NCI-H1694 treated with DMSO at 0.1 percent for 48 hours (cell line): ENCODE measurements at places on chromosomes 12 and 14.

- no peak for DNase-seq
These were observed 73.0 kb upstream of the ATF1 start for GRCh38 chr12:50690925-50691324.

DNA sequence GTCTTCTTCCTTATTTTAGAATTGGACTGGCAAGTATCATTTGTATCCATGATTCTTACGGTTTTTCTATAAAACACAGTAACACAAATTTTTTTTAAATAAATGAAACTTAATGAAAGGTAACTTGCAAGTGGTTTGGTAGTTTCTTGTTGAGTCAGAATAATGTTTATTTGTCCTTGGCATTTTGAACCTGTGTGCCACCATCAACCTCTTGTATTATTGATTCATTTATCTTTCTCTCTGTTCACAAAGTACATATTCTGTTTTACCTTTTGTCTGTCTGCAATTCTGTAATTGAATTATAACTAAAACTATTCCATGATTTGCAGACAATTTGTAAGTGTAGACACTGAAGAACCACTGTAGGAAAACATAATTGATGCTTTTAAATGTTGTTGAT is 54.7 kb downstream of the MIPOL1 start:
- DNase-seq: no peak

- peak; percentile 73 for DNase-seq
These were observed 197.8 kb upstream of the FRMD6 start for GRCh38 chr14:51453869-51454268.

DNA sequence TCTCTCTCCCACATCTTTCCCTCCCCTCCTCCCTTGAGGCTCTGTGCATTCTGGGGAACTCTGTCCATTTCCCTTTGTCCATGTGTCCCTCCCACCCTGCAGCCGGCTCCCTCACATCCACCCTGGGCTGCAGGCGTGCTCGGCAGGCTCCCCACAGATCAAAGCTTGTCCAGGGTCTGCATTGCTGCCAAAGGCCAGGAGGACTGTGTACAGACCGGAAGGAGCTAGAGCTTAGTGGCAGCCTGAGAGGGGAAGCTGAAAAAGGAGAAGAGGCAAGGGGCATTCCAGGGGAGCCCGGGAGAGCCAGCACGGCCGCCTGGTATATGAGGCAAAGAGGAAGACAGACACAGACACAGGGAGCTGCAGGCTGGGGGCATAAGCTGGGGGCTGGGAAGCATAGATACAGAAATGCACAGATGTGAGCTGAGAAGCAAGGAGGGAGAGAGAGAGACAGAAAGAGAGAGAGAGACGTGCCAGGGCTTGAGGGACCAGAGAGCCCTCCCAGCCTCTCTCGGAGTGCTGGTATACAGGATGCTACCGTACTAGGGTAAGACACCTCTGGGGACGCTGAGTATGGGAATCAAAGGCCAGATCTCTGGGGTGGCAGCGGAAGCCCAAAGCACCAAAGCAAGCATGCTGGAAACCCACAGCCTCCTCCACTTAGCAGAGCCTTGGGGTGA is 3.3 kb downstream of the CD4 start:
- DNase-seq: peak; percentile 26

DNA sequence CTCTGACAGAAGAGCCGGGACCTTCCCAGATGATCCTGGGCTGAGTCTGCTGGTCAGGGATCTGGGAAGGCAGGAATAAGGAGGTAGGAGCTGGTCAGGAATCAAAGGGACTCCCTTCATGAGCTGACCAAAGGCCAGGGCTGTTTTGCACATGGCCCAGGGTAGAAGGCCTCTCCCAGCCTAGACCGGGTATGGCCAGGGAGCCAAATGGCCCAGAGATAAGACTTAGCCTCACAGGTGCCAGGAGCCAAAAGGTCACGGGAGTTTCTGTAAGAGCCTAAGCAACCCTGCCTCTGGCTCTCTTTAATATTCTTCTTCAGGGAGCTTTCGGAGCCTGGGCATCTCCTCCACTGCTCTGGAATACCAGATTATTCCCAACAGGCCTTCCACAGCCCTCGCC is 191.3 kb upstream of the PWP1 start:
- DNase-seq: no peak

- peak; percentile 15 for DNase-seq
These were observed 43.9 kb upstream of the MDM1 start for GRCh38 chr12:68375756-68376695.

- no peak for DNase-seq
These were observed 52.3 kb upstream of the CCND2 start for GRCh38 chr12:4221258-4221620.

DNA sequence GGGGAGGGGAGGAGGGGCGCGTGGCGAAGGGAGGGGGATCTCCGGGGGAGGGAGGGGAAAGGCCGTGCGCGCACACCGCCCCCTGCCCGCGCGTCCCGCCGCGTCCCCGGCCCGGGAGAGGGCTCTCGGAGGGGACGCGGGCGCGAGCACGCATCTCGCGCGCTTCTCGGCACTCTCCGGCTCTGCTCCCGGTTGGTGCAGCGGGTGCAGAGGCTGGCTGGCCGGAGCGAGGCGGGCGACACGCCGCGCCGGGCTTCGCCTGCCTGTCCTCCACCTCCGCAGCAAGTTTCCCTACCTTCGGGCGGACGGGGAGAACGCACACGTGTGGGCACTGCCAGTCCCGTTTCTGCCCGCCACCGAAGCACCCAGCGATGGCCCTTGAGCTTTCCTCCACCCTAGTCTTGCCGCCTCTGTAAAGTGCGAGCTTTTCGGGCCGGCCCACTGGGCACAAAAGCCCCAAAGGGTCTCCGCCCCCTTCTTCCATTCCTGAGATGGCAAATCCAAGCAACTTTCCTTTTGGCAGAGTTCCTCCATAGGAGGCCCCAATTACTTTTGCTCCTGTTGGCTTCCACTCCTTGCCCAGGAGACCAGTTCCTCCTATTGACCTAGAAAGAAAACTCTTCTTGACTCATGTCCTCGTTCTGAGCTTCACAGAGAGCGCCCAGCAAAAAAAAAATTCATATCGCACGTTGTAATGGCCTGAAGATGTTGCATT is 363 bp upstream of the CSAD start:
- peak; percentile 41 for DNase-seq

- peak; percentile 75 for DNase-seq
These were observed 723 bp downstream of the NFATC4 start for GRCh38 chr14:24368562-24369252.

- DNase-seq: no peak
These were observed 429.1 kb downstream of the DAD1 start for GRCh38 chr14:22159957-22160356.

DNA sequence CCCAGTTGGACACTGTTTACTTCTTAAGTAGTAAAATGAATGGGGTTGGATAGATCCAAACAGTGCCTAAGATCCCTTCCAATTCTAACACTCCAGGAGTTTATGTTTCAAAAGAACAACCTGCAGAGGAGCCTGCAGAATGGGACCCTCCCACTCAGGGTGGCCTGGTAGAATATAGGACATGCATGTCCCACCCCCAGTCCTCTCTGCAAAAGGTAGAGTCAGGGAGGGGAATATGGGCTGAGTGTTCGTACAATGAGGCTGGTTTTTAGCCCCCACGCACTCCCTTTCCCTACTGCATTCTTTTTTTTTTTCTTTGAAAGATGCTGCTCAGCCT is 11.8 kb upstream of the NYNRIN start:
- DNase-seq: no peak

DNA sequence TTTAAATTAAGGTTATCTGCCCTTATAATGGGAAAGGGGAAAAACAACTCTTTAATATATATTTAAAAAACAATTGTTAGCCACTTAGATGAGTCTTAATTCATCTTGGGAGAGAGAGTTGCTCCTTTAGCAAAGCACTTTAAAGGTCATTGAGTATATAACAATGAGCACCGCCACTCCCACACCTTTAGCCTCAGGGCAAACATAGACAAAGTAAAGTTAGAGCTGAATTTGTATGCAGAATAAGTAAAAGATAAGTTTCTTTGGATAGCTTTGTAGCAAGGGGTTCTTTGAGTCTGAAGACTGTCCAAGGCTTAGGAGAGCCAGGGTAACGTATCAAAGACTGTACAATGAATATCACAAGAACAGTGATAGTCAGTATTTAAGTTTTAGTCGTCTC is 728.8 kb upstream of the LMO3 start:
- DNase-seq: no peak

DNA sequence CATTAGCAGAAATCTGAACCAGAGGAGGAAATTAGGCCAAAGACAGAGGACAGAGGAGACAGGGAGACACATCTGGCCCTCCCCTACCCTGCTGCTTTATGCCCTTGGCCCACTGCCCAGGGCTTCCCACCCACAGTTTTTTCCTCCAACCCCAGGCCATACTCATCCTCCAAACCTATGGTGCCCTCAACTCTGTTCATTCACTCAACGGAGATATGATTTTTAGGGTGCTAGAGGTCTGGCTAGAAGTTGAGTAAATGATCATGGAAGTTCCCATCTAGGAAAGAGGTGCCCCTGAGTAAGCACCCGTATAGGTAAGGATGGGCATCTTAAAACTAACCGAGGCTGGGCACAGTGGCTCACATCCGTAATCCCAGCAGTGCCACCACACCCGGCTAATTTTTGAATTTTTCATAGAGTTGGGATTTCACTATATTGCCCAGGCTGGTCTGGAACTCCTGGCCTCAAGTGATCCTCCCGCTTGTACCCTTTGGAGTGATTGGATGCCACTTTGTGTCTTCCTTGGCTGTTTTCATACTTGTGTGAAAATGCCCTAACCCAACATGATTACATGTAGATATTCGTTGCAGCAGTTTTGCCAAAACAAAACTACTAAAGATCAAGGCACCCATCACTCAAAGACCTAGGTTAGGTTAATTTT is 4.4 kb downstream of the KRT18 start:
- DNase-seq: no peak

- no peak for DNase-seq
These were observed 41.3 kb downstream of the JDP2 start for GRCh38 chr14:75469164-75469563.

DNA sequence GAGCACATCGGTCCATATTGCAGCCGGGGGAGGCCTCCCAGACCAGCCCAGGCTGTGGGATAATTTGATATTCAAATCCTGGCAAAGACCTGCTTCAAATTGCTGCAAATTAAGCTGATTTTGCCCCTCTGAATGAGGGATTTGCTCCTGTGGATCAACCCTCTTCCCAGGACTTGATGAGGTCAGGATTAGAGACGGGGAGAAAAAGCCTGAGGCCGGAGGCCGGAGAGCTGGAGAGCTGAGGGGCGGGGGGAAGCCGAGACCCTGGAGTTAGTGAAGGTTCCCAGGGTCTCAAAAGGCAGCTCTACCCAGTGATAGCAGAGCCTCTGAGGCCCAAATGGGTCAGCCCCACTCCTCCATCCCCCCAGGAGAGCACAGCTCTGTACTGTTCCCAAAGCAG is 17.5 kb upstream of the VSX2 start:
- DNase-seq: no peak

DNA sequence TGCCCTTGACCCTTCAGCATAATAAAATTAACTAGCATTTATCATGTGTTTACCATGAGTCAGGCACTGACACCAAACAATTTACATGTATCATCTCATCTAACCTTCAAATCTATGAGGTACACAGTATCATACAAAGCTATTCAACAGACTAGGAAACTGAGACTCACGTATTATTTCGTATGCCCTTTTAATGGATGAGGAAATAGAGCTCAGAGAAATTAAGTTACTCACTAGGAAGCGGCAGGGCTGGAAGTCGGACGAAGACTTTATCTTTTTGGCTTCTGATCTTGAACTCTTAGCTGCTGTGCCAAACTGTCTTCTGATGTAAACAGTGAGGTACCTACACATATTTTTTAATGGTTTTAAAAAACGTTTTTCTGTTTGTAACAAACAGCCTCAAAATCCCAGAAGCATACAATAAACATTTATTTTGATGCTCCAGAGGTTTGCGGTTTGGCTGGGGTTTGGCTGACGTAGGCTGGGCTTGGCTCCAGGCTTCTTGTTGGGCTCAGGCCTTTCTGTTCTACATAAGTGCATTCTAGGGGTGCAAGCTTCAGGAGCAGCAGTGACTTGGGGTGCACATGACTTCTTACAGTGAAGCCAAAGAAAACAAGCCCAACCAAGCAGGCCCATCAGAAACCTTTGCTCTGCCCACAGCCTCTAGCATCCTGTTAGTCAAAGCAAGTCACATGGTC is 184.7 kb downstream of the TBX5 start:
- DNase-seq: no peak

GRCh38 chr14:62179367-62180018 is 417.3 kb downstream of the SNAPC1 start:
- peak; percentile 93 for DNase-seq

DNA sequence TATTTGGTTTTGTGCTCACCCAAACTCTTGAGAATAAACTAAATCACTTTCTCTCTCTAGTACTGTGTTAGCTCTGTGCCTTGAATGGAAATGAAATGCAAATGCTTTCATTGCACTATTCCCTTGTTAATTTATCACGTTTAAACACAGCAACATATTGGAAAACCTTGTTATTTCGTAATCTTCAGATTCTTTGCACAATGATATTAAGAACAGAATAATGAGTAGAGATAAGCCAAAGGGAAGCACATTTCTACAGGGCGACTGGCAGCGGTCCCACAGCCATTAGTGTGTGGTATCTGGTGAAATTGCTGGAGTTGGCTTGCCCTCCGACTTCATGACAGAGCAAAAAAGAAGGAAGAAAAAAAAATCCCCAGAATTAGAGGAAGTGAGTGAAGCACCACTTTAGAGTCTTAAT is 166.1 kb upstream of the E2F7 start:
- no peak for DNase-seq

- peak; percentile 10 for DNase-seq
These were observed 2.3 kb upstream of the NOP2 start for GRCh38 chr12:6570264-6570887.

GRCh38 chr12:103930034-103930786 is at the start of gene HSP90B1:
HSP90B1 (plus strand) TSS chr12:103930410; CDS start chr12:103930516, 106 bp downstream.
- peak; percentile 98 for DNase-seq

DNA sequence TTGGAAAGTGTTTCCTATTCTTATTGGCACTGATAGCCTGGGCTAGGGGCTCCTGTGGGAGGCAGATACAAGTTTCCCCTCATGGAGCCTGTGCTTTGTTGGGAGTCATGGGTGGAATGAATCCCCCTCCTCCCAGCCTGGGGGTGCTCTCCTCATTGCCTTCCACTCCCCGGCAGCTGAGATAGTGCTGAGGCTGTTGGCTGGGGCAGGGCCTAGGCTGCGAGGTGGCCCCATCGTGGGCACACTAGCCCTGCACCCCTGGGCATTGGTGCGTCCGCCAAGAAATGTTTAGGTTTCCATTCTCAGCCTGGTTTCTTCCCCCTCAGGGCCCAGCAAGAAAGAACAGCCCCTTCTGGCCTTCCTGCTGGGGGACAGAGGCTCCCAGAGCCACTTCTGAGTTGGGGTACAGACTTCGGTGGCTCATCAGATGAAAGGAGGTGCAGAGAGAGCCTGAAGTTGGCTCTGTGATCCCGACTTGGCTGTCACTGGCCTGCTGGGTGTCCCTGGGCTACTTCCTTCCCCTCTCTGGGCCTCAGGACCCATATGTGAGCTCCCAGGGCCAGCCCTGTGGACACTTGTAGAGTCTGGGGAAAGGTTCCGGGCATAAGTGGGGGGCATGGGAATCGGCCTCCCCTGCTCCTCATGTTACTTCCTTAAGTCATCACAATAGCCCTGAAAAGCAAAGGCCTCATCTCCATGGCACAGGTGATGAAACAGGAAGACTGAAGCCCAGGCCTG is 2.7 kb upstream of the ARL6IP4 start:
- DNase-seq: no peak
